ENCODE measurements at places on chromosomes 12 and 14.

DNA sequence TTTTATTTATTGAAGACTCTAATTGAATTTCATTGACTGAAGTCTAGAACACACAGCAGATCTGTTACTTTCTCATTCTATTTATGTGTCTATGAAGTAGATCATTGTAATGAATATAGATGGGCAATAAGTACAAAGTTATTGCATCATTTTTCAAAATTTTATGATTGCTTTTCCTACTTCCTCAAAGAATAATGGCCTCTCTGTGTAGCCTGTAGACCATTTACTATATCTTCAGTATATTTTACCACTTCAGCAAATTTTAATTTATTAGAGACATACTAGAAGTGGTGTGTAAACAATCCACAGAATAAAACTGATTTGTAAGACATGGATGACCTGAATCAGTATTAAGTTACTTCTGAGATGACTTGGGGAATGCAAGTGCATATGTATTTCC is 291.7 kb upstream of the FAR2 start:
- no peak for DNase-seq

DNA sequence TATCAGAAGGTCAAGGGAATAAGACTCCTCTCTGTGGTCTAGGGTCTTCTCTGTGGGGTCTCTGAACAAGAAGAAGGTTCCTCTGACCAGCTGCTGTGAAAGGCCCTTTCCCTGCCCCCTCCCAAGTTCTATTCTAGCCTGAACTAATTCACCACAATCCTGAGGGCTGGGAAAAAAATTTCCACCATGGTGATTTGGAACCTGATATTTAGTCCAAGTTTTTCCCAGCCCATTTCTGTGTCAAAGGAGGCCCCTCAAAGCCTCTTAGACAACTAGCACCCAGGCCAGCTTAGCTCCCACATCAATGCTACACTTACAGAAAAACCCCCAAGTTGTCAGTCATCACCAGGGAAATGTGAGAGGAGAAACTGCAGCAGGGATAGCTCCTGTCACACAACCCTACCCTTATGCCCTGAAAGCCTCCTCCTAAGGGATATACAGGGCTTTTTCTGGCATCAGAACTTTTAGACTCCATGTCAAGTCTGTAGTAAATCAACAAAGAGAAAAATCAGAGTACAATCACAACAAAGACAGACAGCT is 4.5 kb downstream of the FMNL3 start:
- DNase-seq, result no peak

DNA sequence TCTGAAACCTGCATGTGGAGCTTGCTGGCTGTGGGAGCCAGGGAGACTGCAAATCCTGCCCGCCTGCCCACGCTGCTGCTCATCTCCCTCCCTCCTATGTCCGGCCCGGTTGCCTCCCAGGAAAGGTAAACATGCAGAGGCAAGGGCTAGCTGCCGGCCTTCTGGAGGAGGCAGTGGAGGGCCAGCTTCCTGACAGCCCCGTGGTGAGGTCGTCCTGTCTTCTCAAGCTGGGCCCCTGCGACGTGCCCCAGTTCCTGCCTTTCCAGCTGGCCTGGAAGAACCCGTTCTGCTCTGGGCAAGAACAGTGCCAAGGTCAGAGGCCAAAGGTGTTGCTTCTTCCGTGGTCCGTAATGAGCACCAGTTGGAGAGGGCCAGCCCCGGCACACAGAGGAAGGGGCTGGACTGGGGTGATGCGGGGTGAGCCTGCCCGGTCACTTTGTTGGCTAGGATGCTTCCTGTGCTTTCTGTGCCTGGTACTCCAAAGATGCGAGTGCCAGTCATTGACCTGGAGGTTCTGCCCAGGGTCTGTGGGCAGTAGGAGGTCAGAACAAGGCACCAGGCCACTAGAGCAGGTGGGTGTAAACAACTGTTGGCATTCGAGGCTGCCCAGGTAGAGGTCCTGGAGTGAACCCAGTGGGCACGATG is 25.3 kb downstream of the TPCN1 start:
- no peak for DNase-seq

GRCh38 chr12:92002195-92002649 is 143.4 kb downstream of the BTG1 start:
- no peak for DNase-seq

DNA sequence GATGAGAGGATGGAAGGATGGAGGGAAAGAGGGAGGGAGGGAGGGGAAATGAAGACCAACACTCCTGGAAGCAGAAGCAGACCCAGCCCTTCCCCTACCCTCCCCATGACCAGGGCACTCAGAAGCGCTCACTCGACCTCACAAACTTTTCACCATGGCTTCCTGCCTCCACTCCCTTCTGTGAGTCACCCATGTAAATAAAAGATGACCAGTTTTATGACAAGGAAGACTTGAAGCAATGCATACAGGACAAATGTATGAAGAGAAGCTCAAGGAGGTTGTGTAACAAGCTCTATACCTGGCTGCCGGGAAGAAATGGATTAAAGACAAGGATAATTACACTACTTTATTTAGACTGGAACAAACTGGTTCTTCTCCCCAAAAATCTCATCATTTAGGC is 63.8 kb downstream of the CDC42BPB start:
- no peak for DNase-seq

DNA sequence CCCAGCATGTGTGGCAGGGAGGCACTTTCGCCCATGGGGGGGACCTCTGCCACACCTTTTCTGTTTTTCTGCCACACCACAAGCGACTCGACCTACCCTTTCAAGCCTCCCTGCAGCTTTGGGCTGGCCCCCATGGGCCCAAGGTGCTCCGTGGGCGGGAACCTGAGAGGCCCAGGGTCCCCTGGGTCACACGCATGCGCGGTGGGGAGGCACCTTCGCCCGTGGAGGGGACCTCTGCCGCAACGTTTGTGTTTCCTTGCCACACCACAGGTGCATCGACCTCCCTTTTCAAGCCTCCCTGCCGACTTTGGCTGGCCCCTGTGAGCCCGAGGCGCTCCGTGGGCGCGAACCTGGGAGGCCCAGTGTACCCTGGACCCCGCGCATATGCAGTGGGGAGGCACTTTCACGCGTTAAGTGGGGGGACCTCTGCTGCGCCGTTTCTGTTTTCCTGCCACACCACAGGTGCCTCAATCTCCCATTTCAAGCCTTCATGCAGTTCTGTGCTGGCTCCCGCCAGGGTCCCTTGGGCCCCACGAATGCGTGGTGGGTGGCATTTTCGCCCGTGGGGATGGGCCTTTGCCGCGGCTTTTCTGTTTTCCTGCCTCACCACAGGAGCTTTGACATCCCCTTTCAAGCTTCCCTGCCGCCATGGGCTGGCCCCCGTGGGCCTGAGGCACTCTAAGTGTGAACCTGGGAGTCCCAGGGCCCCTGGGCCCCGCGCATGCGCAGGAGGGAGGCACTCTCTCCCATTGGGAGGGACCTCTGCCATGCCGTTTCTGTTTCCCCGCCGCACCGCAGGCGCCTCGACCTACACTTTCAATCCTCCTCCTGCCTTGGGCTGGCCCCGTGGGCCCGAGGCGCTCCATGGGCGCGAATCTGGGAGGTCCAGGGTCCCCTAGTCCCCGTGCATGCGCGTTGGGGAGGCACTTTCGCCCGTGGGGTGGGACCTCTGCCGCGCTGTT is 332.2 kb downstream of the ALG10 start:
- DNase-seq, result no peak

DNA sequence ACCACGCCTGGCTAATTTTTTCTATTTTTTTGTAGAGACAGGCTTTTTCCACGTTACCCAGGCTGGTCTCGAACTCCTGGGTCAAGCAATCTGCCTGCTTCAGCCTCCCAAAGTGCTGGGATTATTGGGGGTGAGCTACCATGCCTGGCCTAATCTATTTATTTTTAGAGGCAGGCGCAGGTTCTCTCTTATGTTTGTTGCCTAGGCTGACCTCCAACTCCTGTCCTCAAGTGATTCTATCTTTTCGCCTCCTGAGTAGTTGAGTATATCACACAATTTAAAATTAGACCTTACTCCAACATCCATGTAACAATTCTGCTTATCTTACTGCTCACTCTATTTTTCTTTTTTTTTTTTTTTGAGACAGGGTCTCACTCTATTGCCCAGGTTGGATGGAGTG is 6.8 kb upstream of the ACRBP start:
- no peak for DNase-seq

DNA sequence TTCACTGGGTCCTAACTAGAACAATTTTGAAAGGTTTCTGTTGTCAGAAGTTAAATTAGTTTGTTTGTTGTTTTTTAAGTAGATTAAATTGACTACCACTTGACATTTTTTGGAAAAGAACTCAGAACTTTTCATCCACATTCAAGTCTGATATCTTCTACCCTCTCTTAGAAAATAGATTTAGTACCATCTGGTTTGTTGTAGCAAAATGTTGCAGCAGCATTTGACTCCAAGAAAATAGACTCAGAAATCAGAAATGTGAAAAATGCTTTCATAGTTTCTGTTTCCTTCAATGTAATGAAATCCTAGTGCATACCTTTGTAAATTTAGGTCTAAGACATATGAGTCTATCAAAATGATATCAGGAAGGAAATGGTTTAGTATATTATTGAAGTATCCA is 256.3 kb upstream of the CLEC14A start:
- no peak for DNase-seq

DNA sequence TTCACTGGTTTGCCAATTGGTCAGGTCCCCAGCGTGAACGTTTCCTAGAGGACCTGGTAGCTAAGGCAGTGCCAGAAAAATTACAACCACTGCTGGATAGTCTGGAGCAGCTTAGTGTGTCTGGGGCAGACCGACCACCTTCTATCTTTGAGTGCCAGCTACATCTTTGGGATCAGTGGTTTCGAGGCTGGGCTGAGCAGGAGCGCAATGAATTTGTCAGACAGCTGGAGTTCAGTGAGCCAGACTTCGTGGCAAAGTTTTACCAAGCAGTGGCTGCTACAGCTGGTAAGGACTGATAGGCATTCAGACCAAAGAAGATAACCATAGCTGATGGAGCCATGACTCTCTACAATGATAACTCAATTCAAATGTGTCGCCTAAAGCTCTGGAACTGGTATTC is 2.5 kb downstream of the C14orf119 start:
- DNase-seq, result no peak

GRCh38 chr12:7571257-7571656 is 67.7 kb upstream of the CD163 start:
- DNase-seq, result no peak

- DNase-seq, result no peak
These were observed 91.8 kb upstream of the ATP2B1 start for GRCh38 chr12:89800435-89800834.

- DNase-seq, result no peak
These were observed 385.4 kb upstream of the TMEM132C start for GRCh38 chr12:127881371-127882140.

DNA sequence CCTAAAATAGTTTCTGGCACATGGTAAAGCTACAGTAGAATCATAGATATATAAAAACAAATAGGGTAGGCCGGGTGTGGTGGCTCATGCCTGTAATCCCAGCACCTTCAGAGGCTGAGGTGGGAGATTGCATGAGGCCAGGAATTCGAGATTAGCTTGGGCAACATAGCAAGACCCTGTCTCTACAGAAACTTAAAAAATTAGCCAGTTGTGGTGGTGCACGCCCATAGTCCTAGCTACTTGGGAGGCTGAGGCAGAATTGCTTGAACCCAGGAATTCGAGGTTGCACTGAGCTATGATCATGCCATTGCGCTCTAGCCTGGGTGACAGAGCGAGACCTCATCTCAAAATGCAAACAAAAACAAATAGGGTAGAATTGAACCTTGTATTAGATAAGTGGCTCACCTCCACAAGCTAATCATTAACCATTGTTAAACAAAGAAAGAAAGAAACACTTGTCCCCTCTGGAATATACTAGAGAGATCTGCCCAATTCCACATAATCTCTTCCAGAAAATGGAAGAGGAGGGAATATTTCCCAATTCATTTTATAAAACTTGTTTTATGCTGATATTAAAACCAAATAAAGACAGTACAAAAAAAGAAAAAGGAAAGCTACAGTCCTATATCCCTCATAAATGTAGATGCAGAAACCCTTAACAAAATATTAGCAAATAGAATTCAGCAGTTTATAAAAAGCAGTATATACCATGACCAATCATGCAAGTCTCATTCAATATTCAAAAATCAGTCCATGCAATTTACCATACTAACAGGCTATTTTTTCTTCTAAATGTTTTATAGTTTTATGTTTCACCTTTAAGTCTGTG is 22.7 kb upstream of the DHRS2 start:
- no peak for DNase-seq

DNA sequence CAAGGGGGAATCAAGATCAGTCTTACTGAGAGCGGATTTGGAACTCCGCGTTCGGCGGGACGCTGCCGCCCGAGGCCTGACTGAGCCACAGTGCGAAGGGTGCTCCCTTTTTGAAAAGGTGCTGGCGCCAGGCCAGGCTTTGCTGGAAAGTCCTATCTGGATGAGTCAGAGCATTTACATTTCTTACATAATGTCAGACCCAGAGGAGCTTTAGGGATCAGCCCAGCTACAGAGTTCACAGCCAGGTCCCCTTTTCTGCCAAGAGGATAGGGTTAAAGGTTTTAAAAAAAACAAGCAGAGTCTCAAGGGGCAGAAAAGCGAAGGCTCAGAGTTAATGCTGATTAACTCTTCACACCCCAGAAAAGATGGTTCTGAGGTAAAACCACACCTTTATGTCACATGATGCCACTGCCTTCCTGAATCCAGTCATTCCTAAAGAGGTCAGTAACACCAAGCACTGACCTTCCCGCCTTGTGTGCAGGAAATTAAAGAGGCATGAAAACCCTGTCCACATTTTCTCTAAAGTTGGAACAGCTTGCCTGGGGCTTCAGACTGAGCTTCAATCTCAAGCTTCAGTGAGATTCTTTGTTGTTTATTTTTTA is 11.7 kb upstream of the FBXL14 start:
- no peak for DNase-seq
